Effector CD4-positive, alpha-beta T cell (primary cell): ENCODE measurements at places on chromosomes 12 and 14.
A peak's percentile ranks its signal among the peaks of the same experiment; 100 is the strongest.

- DNase-seq = no peak
These were observed 145.4 kb upstream of the KITLG start for GRCh38 chr12:88725592-88726143.

- DNase-seq = no peak
These were observed 14.3 kb downstream of the PPP1R12A start for GRCh38 chr12:79920421-79921238.

GRCh38 chr12:31868965-31869364, 90.2 kb upstream of the RESF1 start:
- no peak for DNase-seq

GRCh38 chr14:62501021-62501750, 544.1 kb downstream of the KCNH5 start:
- DNase-seq = no peak

DNA sequence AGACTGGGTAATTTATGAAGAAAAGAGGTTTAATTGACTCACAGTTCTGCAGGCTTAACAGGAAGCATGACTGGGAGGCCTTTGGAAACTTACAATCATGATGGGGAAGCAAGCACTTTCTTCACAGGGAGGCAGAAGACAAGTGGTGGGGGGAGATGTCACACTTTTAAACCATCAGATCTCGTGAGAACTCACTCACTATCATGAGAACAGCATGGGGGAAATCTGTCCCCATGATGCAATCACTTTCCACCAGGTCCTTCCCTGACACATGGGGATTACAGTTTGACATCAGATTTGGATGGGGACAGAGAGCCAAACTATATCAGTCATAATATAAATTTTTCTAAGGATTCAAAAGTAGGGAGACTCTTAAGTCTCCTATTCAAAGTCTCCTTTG, 46.0 kb downstream of the SPIC start:
- no peak for DNase-seq

DNA sequence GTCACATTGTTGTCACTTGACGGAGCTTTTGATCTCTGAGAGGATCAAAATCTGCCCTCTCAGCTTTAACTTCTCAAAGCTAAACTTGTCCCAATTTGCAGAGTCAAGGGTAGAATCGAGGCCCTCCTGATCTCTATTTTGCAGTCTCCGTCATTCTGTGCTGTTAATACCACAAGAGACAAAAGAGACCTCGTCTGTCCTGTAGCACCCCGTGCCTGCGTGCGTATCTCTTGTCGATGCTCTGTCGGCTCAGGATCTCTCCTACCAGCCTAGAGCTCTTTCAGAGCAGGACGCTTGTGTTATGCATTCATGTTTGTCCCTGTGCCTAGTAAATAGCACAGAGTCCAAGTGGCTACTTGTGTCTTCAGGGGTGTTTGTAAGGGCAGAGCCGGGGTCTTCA, 5.1 kb downstream of the EVL start:
- DNase-seq = peak; percentile 59

DNA sequence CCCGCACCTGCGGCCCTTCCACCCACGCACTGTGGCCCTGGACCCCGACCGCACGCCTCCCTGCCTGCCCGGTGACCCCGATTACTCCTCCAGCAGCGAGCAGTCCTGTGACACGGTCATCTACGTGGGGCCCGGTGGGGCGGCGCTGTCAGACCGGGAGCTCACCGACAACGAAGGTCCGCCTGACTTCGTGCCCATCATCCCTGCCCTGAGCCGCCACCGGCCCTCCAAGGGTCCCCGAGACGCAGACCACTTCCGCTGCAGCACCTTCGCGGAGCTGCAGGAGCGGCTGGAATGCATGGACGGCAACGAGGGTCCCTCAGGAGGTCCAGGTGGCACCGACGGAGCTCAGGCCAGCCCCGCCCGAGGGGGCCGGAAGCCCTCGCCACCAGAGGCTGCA, 36.7 kb downstream of the KIF26A start:
- DNase-seq = no peak

DNA sequence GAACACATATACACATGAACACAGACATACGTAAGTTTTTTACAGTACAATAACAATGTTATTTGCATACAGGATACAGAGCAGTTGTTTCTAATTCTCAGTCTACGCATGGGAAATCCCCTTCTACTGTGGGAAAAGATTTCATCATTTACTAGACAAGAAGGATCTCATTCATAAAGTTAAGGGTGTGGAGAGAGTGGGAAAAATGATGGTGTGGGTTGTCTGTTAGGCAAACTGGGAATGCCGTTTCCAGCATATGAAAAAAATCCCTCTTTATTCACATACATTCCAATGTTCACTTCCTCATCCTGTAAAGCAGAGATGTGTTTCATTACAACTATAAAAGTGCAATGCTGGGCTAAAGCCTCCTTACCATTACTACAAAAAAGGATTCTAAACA, 120.9 kb downstream of the SINHCAF start:
- DNase-seq = no peak

DNA sequence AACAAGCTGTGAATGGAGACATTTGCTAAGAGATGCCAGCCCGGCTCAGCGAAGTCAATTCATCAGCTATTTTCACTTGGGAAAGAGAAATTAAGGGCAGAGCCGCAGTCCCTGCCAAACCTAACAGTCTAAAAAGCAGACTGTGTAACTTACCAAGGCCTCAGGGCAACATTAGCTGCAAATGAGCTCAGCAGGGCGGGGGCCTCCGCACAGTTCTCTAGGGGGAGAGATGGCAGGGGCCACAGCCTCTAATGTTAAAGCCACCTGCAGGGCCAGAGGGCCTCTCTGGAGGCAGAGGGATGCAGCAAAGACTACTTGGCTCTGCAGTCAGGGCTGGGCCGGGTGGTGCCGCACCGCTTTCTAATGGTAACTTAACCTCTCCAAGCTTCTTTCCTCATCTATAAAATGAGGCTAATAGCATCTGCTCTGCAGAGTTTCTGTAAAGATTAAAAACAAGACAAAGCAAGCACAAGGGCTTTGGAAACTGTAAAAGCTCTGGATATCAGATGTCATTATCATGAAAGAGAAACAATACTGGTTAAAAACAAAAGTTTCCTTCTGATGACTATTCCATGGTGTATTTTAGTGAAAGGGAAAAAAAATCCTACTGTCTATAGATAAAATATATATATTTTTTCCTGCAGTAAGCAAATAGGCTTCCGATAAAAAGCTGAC, 13.4 kb upstream of the GPRC5A start:
- no peak for DNase-seq

- DNase-seq = peak; percentile 12
These were observed at the start of gene PTGDR for GRCh38 chr14:52267501-52268278. PTGDR (plus strand) TSS chr14:52267698; CDS start chr14:52267815, 117 bp downstream.

GRCh38 chr12:116533343-116534251, 25.6 kb upstream of the MAP1LC3B2 start:
- DNase-seq = peak; percentile 53

- no peak for DNase-seq
These were observed 35.8 kb downstream of the IL31 start for GRCh38 chr12:122138181-122138580.

DNA sequence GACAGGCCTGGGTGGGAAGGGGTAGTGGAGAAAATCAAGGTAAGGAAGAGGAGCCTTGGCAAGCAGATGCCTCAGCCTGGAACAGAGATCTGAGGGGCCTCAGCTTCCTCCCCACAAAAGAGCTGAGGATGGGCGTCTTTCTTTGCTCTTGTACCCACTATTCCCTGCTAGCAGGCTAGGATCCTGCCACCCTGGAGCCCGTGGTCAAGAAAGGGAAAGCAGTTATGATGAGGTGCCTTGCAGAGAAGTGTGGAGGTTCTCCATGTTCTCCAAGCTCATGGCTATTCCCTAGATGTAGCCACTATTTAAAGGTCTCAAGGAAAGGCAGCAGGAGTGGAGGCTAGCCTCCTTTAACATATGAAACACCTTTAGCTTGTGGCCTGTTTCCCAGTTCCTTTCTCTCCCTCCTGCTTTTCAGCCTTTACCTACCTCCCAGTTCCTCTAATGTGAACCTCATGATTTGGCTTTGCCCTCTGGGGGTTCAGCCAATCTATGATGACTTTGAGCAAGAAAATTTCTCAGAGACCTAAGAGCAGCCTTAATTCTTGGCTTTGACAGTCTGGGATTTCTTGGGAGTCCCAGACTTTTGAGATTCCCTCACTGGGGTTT, 1.1 kb downstream of the IKZF4 start:
- DNase-seq = no peak

- DNase-seq = no peak
These were observed 58.3 kb upstream of the LTA4H start for GRCh38 chr12:96093543-96094196.

GRCh38 chr12:505221-505620, 45.5 kb downstream of the B4GALNT3 start:
- no peak for DNase-seq

- no peak for DNase-seq
These were observed 98.0 kb downstream of the ZNF664 start for GRCh38 chr12:124071075-124071443.

DNA sequence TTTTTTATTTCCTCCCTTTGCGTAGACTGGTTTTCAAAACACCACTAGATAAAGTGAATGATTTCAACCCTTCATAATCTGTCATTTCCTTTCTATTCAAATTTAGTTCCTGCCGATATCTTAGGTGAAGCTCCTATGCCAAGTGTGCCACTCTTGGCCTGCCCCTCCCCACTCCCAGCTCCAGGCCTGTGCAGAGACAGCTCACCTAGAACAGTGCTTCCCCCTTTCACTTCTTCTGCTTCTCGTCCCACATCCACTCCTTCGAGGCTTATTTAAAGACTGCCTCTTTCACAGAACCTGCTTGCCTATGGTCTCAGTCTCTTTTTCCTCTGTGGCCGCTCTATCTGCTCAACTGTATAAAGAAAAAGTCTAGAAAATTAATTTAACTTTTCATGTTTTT, 473.8 kb downstream of the RAD51B start:
- no peak for DNase-seq

- DNase-seq = no peak
These were observed 124.8 kb upstream of the LMO3 start for GRCh38 chr12:16730772-16731171.

- DNase-seq = peak; percentile 68
These were observed 27.1 kb downstream of the DAD1 start for GRCh38 chr14:22561661-22562579.

GRCh38 chr12:114269153-114269552, 136.8 kb downstream of the TBX5 start:
- no peak for DNase-seq

GRCh38 chr12:108685469-108686260, 45.7 kb downstream of the CORO1C start:
- no peak for DNase-seq

DNA sequence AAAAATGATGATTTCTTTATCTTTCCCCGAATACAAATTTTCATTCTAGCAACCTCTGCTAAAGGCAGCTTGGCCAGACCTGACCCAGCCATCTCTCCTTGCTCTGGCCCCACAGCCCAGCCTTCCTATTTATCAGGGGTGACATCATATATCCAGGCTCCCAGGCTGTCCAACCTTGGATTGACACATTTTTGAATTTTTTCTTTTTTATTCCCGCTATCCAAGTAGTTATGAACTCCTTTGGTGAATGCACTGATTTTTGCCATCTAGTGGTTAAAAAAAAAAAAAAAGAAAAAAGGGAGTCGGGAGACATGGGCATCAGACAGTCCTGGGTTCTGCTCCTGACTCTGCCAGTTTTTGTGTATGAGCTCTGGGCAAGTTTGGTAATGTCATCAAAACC, 120.5 kb downstream of the PTPN11 start:
- no peak for DNase-seq

DNA sequence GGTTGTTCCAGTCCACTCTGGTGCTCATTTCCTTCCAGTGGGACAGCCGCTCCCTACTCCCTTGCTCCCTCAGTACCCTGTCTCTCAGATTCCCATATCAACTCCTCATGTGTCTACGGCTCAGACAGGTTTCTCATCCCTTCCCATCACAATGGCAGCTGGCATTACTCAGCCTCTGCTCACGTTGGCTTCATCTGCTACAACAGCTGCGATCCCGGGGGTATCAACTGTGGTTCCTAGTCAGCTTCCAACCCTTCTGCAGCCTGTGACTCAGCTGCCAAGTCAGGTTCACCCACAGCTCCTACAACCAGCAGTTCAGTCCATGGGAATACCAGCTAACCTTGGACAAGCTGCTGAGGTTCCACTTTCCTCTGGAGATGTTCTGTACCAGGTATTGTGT, 69.9 kb downstream of the RAD52 start:
- DNase-seq = no peak

- no peak for DNase-seq
These were observed 111.9 kb downstream of the LRRK2 start for GRCh38 chr12:40336573-40337199.

DNA sequence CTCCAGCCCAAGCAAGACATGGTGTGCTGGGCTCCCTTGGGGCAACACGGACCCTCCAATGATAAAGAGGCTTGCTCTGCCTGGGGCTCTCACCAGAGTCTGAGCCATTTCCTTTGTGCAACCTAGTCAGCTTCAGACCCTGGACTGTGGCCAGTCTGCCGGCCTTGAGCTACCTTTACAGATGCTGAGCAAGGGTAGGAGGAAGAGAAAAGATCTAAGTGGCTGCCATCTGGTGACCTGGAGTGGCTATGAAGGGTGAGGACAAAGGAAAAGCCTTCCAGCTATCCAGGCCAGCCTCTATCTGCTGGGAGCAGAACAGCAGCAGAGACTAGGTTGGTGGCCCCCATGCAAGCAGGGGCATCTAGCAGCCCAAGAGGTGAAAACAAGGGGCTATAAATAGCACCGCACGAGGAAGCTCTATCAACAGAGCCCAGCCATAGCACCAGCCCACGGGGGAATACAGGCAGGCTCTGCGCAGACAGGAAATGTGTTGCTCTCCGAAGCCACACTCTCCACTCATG, 230.1 kb downstream of the FOXN3 start:
- no peak for DNase-seq
